ENCODE measurements at places on chromosomes 5 and 9.
A peak's percentile ranks its signal among the peaks of the same experiment; 100 is the strongest.

DNA sequence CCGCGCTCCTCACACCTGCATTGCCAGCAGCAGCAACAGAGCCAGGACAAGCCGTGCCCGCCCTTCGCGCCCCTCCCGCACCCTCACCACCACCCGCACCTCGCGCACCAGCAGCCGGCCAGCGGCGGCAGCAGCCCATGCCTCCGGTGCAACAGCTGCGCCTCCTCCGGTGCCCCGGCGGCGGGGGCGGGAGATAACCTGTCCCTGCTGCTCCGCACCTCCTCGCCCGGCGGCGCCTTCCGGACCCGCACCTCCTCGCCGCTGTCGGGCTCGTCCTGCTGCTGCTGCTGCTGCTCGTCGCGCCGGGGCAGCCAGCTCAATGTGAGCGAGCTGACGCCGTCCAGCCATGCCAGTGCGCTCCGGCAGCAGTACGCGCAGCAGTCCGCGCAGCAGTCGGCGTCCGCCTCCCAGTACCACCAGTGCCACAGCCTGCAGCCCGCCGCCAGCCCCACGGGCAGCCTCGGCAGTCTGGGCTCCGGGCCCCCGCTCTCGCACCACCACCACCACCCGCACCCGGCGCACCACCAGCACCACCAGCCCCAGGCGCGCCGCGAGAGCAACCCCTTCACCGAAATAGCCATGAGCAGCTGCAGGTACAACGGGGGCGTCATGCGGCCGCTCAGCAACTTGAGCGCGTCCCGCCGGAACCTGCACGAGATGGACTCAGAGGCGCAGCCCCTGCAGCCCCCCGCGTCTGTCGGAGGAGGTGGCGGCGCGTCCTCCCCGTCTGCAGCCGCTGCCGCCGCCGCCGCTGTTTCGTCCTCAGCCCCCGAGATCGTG lies 517 bp downstream of the KCNN2 start:
- DNase-seq = peak; percentile 46

- DNase-seq = no peak
These were observed 10.1 kb downstream of the FGF18 start for GRCh38 chr5:171429543-171429910.

DNA sequence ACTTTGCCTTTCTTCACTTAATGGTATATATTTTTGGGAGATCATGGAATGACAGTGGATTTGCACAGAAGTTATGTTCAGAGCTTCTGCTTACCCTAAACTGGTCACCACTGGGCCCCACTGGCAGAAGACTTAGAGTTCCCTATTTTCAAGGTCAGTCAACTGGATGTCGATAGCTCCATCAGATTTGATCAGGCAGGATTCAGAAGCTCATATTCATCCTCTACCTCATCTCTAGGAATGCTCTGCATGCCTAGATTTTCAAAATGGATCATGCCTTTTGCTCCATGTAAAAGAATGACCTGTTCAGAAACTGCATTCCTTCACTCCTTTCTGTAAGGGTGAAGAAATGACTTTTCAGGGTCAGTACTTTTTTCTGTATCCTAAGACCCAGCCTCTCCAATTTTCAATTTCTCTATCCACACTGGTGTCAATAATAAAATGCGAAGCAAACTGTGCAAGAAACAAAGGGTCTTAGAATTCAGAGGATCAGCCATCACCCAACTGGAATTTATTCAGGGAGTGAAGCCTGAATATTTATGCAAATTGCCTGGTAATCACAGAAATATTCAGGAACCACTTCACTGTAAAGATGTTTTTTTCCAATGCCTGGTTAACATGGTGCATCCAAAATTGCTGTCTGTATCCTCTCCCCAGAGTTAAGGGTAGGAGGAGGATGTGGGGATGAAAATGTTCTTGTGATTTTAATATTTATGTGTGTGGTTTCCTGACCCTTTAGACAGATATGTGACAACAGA lies 125.4 kb downstream of the DOCK2 start:
- DNase-seq = peak; percentile 89

- DNase-seq = no peak
These were observed 159.1 kb downstream of the OLFM1 start for GRCh38 chr9:135246248-135247205.

DNA sequence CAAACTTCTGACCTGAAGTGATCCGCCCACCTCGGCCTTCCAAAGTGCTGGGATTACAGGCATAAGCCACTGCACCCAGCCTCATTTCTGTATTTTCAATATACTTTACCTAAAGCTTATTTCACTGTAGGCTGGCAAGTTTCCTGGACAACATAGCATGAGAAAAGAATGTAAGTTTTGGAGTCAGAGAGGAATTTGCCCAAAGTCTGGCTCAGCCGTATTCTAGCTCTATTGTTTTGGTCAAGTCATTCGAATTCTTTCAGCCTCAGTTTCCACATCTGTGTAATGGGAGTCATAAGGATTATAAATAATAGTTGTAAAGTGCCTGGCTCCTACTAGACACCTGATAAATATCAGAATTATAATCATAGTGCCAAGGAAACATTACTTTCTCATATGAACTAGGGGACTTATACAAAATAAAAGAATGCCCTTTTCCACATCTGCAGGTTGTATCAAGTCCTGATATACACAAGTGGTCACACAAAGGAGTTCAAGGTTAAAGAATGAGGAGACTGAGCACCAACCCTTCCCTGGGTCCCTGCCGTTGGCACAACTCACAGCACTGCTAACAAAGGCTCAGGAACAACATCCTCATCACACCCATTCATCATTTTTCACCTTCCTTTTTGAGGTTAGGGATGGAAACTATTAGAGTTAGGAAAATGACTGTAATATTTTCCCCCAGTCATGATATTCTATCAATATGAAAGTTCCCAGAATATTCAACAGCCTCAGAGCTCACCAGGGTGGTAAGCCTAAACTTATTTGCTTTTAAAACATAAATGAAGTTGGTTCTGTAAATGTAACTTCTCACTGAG lies 34.6 kb upstream of the RAI14 start:
- DNase-seq = no peak

DNA sequence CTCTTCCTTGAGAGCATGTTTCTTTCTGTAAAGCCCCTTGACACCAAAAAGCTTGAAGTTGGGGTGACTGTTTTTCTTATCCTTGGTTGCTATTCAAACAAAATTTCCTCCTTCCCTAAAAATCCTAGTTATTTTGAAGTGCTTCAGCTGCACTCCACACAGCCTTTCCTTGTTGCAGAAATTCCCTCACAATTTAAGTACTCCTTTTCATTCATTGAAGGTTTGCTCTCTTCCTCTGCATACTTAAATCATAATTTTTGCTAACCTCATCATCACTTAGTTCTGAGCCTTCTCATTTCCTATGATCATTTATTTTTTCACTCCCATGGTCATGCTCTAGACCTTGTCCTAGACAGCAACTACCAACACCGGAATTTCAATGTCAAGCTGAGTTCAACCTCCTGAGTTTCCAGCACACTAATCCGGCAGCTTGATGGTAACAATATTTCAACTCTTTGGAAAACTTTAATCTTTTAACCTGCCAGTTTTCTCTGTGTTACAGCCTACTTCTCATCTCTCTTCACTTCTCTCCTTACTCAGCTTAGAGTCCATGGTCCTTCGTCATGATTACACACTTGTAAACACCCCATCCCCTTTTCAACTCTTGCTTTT lies 78.7 kb upstream of the ACTBL2 start:
- DNase-seq = no peak

DNA sequence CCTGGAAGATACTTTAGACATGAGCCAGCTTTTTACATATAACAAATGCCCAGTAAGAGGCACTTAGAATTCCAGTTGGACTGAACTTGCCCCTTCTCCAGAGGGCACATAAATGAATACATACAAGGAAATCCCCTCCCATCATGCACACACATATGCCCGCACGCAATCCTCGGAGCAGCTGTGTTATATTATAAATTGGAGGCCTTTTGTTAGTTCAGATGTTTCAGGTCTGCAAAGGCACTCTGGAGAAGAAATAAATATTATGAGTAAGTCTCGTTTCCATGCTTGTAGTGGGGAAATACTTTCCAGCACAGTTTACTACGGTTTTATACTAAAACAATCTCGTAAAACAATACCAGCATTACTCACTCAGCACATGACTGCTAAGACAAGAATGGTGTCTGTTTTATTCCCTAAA lies 17.6 kb upstream of the MUSK start:
- peak; percentile 97 for DNase-seq

- DNase-seq = no peak
These were observed 14.6 kb upstream of the ACOT12 start for GRCh38 chr5:81408496-81408895.

- no peak for DNase-seq
These were observed 183.0 kb upstream of the EFNA5 start for GRCh38 chr5:107853696-107854095.

GRCh38 chr5:143775258-143775657 lies 36.7 kb upstream of the HMHB1 start:
- DNase-seq = peak; percentile 66

DNA sequence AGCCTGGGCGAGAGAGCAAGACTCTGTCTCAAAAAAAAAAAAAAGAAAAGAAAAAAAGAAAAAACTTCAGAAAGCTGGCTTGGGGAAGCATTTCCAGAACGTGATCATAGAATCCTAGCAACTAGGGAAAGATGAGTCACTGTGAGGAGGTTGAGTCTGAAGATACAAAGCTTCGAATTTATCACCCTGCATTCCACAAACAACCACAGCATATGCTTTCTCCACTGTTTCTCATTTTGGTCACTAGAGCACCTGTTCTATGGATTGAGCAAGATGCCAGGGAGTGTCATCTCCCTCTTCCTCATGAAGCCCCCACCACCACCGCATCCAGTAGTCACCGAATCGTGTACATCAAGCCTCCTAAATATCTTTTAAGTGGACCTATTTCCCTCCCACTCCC lies 37.9 kb downstream of the SEMA5A start:
- DNase-seq = peak; percentile 82

- DNase-seq = peak; percentile 61
These were observed 173.7 kb downstream of the RMI1 start for GRCh38 chr9:84154320-84154719.

DNA sequence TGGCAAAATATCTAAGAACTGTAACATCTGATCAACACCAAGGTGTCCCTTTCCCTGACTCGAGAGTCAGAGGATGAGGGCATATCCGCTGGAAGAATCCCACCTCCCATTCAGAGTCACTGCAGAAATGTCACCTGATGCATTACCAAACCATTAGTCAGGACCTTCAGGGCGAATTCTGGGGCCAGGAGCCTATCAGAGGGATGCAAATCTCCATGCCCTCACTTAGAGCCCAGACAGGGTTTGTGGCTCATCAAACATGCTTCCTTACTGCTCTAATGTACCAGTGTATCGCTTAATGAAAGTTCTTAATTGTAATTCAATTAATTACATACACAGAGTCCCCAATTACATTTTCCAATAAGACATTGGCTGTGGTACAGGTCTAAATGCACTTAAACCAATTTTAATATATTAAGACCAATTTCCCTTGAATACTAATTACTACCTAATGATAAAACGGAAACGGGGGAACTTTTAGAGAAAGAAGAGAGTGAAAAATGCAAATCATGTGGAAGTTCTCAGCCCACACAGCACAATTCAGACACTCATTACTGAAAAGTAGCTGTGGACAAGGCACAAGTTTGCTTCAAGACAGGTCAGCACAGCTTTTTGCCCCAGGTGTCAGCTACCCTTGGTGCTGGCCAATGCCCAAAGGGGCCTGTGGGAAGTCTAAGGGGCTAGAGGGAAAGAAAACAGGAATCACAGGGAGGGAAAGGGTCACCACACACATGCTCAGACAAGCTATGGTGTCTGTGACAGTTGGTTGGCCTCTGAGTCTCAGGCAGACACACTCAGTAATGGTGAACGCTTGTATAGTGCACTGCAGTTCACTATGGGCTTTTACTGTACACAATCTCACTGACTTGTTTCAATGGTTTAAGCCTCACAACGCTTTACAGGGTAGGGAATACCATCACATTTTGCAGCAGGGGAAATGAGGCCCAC lies 211.6 kb downstream of the MAPKAP1 start:
- DNase-seq = no peak

DNA sequence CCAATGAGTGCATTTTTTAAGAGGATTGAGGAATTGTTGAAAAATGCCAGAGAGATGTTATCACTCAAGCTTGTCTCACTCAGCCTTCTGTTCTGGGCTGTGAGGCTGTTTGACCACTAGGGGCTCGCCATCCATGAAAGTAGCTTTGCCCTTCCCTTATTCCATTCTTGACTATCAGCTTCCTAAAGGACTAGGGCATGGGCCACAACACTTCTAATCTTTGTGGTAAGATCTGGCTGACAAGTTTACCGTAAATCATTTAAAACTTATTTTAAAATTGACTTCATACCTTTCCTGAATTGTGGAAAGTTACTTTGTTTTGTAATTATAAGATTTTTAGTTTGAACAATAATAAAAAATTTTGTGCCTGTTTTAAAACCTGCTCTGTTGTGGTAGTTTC lies 49.5 kb downstream of the TJP2 start:
- DNase-seq = peak; percentile 76

GRCh38 chr5:131644822-131645221 lies 9.8 kb upstream of the RAPGEF6 start:
- DNase-seq = peak; percentile 27

DNA sequence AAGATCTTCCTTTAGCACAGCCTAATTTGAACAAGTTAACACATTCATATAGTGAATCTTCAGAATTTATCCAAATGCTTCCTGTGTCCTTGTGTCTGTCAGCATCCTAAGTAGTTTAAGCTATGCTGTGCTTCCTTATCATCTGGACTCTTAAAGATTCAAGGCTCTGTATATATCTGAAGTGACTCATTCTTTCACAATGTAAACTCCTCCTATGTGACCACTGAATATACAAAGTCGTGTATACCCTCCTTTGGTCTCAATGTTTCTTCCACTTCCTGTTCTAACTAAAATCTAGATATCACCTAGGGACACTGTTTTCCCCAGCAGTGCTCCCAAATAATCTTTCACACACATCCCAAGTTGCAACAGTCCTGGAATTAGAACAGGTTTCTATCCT lies 935.7 kb upstream of the NUDT12 start:
- DNase-seq = peak; percentile 65

- no peak for DNase-seq
These were observed 110.5 kb downstream of the EPB41L4A start for GRCh38 chr5:112308608-112309007.

- DNase-seq = no peak
These were observed 84.1 kb downstream of the PTPDC1 start for GRCh38 chr9:94168203-94169000.

DNA sequence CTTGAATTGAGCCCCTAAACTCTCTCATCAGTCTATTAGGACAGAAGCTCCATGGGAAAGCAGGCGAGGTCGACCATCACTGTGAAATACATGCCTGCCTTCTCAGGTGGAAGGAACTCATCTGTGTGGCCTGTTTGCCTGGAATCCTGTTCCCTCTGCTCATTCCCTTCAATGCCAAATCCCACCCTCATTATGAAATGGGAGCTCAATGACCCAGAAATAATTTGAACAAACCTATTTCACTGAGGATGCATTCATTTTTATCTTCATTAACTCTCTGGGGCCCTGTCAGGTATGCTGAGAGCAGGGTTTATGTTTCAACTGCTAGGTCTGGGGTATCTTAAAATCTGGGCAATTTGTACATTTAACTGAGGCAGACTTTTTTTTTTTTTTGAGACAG lies 142.2 kb downstream of the MED27 start:
- no peak for DNase-seq

- DNase-seq = peak; percentile 82
These were observed 39.5 kb downstream of the SNCAIP start for GRCh38 chr5:122351416-122352157.

GRCh38 chr5:56166671-56167385 lies 66.3 kb downstream of the ANKRD55 start:
- no peak for DNase-seq
